SIG-M5 (cell line): ENCODE measurements at places on chromosomes 5 and 9.

GRCh38 chr5:157108976-157109375 is at the start of gene HAVCR2:
Gene HAVCR2, minus strand, starts transcription at chr5:157109044. Its CDS starts 61 bp downstream, at chr5:157108983.
- no peak for DNase-seq

GRCh38 chr5:170186156-170186555 is 46.6 kb upstream of the C5orf58 start:
- no peak for DNase-seq

DNA sequence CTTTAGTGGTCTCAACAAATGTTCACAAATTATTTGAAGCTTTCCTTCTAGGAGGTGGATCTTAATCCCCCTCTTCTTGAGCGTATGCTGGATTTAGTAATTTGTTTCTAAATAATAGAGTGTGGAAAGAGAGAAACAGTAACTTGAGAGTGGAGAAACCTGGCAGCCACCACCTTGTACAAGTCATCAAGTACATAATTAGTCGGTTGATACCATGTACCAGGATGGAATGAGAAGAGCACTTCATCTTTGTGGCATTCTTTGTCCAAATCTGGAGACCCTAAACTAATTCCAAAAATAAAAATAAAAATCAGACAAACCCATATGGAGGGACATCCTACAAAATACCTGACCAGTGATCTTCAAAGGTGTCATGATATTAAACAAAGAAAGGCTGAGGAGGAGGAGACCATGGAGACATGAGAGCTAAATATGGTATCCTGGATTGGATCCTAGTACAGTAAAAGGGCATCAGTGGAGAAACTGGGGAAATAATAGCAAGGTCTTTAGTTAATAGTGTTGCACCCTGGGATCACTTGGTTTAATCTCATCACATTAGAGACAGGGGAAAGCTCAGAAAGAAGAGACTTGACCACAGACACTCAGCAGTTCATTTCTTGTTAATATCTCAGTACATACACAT is 147.9 kb downstream of the ASTN2 start:
- no peak for DNase-seq

DNA sequence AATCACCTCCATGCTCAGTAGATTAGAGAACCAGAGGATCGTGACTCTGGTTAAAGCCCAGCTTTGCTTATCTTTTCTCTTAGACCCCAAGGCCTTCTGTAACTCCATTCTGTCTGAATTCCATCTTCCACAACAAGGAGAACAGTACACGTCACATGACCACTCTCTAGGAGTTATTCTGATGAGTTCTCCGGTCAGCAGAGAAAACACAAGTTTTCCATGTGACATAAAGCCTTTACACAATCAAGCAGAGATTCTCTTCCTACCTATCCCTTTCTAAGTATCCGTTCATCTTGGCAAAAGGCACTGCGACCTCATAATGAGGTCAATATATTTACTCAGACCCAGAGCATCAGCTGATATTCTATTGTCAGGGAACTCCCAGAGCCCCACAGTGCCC is 112.3 kb downstream of the TRPM6 start:
- DNase-seq, result no peak

GRCh38 chr9:10764481-10764880 is 151.7 kb upstream of the PTPRD start:
- DNase-seq, result no peak

GRCh38 chr5:95861864-95862561 is 39.5 kb upstream of the GLRX start:
- DNase-seq, result no peak

GRCh38 chr5:79746642-79747569 is 57.3 kb downstream of the CMYA5 start:
- DNase-seq, result no peak

DNA sequence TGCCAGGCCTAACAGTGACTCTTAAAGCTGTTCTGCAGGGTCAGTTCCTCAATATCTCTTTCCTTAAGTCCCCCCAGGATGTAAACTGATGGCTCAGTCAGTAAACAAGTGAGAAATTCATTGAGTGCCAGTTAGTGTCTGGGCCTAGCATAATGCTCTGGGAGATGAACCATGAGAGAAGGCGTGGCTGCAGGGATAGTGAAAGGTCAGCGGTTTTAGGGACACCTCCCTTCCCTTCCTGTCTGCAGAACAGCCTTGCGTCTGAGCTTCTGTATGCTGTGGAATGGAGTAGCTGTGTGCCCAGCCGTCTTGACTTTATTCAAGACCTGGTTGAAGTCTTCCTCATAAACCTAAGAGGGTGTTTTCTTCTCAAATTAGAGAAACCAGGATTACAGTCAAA is 46.7 kb upstream of the DMRT3 start:
- DNase-seq, result no peak

GRCh38 chr5:777756-778161 is 6.8 kb downstream of the ZDHHC11B start:
- no peak for DNase-seq

DNA sequence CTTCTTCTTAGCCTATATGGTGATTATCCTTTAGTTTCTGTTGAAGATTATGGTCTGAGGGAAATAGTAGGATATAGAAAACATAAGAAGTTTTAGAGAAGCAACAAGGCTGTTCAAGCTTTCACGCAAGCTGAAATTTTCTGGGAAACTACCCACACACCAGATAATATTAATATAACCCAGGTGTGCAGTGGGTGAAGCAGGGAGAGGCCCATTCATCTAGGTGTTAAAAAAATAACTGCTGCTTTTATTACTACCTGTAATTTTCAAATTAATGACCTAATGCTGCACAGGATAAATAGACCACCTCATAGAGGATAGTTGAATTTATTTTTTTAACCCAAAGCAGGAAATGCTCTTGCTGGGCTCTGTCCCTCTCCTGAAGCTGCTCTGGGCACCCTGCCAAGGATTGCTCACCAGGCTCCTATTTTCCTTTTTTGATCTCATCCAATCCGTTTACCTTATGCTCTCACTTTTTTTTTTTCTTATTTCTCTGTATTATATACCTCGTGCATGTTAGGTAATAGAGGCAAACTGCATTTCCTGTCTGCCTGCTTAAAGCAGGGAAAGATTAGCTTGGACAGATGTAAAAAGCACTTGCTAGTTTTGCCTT is 124.3 kb upstream of the SLC12A2 start:
- no peak for DNase-seq

- no peak for DNase-seq
Observed at GRCh38 chr5:173454736-173455598, 126.8 kb upstream of the STC2 start.

- no peak for DNase-seq
Observed at GRCh38 chr9:109031241-109031640, 17.9 kb upstream of the CTNNAL1 start.

DNA sequence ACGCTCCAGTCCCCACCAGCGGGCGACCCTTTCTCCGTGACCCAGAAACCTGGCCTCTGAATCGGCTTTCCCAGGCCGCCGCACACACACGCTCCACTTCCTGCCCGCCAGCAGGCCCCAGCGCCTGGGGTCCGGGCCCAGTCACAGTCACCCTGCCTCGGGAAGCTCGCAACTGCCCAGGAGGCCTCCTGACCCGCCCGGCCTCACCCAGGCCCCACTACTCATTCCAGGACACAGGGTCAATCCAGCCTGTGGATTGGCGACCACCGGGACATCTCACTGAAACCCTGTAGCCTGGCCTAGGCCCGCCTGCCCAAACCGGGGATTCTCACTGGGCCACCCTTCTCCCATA is 2.7 kb upstream of the IRX4 start:
- DNase-seq, result no peak

DNA sequence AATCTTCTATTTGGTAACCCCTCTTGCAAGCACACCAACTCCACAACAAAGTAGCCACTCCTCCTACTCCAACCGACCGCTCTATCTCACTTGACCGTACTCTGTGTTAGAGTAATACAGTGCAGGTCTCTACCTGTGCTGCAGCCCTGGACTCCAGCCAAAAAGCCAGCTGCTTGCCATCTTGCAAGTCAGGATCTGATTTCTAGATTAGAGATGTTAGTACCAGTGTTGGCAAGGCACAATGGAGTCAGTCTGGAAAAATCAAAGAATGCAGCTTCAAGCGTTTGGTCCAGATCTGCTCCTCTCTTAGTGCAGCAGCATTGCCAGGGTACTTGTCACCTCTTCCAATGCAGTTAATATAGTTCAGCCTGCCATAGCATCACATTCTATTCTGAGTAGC is 477.6 kb downstream of the ZSWIM6 start:
- no peak for DNase-seq
